SHP77 (cell line): ENCODE measurements at places on chromosomes 1 and 21.
A peak's percentile ranks its signal among the peaks of the same experiment; 100 is the strongest.

GRCh38 chr1:57461405-57461804 lies 37.5 kb upstream of the DAB1 start:
- DNase-seq: no peak

DNA sequence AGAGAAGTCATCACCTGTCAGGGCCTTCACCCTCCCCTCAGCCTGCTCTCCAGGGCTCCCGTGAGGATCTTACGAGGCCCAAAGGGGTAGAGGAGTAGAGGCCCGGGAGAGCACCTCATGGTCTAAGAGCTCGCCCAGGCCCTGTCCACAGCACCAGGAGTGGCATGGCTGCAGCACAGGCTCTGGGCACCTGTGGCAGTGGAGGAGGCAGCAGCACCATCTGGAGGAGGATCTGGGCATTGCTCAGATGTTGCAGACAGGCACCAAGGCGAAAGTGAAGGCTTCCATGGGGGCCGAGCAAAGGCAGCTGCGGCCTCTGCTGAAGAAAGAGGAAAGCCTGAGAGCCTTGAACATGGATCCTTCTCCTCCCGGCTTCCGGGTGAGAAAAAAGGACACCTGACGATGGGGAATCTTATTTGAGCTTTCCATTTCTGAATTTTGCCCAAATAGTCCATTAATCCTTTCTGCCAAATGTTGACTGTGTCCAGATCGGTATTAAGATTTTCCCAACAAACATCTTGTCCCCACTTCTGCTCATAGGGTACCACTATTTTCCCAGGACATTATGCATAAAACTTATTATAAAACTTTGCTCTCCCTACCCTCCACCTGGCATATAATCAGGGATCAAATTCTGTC lies 604.7 kb downstream of the PTPRC start:
- peak; percentile 35 for DNase-seq

GRCh38 chr1:9558946-9559545 lies 19.8 kb downstream of the SLC25A33 start:
- no peak for DNase-seq

DNA sequence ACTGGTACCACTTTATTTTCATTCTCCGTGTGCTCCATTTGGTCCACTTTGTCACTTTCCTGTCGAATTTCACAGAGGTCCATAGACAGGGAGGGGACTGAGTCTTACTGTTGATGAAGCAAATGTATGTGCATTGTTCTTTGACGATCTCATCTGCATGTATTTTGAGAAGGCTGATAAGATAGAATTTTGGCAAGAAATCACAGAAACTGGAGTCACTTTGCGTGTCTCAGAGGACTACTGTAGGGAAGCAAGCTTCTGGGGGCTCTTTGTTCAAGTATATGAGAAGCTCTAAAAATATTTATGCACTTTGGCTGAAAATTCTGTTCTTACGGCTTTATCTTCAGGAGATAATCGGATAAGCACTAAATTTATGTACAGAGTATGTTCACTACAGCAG lies 78.1 kb downstream of the PCBP3 start:
- no peak for DNase-seq

DNA sequence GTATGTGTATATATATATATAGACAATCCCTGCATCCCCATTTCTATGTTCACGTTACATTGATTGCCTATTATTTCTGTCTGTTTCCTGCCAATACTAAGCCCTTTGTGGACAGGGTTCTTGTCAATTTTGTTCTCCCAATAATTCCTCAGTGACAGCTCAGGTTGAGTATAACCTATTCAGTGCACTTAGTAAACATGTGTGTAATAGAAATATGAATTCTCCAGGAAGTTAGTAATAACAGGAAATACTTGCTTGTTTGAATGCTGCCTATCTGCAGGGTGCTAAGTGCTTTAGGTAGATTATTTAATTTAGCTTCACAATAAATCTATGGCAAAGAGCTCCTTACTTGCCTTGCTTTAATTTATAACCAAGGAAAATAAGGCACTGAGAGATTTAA lies 52.8 kb upstream of the PTGFR start:
- DNase-seq: no peak

- no peak for DNase-seq
Observed at GRCh38 chr21:44887126-44887806, 13.8 kb upstream of the PTTG1IP start.

DNA sequence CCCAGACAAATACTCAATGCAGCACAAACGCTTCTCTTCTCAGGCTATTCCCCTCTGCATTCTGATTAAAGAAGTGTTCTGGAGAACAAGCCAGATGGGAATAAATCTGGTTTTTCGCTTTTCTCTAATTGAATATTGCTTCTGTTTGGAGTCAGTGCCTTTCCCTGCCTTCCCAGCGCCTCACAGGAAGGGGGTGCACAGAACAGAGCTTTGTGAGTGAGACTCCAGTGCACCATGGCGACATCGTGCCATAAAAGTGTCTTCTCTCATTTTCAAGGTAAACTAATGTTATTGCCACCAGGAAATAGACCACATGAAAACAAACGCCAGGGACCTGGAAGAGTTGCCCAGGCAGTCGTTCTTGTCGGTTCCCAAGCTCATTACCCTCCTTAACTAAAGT lies 43.6 kb upstream of the SLC45A1 start:
- no peak for DNase-seq

GRCh38 chr1:156360534-156360933 lies 8.5 kb upstream of the RHBG start:
- DNase-seq: no peak
